D721Med (cell line): ENCODE measurements at places on chromosomes 2 and 18.

DNA sequence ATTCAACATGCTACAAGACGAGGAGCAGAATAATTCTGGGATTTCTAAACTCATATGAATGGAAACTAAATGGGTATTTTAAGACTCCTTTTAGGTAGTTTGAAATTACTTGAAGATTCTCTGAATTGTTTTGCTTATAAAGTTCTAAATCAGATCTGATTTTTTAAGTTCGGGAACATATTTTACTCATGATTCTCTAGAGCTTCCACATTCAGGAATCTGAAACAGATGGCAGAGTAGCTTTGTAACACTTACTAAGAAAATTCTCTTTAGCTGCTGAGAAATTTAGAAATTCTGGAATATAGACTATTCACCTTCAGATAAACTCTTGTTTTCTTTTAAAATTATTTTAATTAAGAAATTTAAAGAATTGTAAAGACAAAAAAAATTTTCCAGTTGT is 13.7 kb downstream of the RBBP8 start:
- no peak for DNase-seq

DNA sequence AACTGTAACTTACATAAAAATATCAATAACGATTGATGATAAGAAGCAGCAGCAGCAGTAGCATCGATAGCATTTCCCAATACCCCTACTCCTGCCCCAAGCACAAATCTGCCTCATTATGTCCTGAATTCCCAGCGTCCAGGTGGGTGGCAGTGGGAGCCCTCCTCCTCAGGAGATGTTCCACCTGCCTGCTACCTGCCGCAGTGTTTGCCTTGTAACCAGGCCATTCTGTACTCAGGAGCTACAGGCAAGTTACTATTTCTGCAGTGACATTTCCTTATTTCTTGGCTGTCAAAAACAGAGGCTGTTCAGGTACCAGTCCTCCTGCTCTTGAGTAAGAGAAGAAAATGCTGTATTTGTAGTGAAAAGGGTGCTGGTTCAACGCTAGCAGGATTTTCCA is 236.4 kb downstream of the CNTNAP5 start:
- DNase-seq = no peak

- no peak for DNase-seq
Measured at GRCh38 chr2:178579006-178579405, 98.7 kb downstream of the PLEKHA3 start.

- no peak for DNase-seq
Measured at GRCh38 chr2:240136671-240137292, 677 bp upstream of the COPS9 start.

DNA sequence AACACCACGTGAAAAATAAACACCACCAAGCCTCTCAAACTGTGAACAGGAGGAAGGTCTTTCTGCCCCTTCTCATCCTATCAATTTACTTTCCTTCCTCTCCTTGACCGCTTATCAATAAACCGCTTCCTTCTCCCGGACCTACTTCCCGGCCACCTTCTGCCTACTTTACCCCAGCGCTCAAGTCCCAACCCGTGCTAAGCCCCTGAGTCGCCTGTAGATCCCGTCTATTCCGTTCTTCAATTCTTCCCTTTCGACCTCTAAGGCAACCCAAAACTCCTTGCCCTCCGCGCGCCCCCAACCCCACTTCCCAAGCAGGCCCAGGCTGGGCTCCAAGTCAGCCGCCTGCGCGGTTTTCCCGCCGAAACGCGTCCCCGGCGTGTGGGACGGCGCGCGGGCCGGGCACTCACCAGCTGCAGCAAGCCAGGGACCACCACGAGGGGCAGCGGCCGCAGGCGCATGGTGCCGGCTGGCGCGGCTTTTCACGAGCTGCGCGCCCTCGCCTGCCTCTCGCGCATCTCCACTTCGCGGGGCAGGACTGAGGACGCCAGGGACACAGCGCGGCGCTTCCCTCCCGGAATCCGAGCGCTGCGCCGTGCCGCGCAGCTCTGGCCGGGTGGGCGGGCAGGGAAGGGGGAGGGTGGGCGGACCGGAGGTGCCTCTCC is at the start of gene NXPH2:
Gene NXPH2, minus strand, starts transcription at position 610 of the 665 bp plus-strand sequence. Its CDS starts 149 bp downstream, at position 461.
- peak; percentile 26 for DNase-seq

DNA sequence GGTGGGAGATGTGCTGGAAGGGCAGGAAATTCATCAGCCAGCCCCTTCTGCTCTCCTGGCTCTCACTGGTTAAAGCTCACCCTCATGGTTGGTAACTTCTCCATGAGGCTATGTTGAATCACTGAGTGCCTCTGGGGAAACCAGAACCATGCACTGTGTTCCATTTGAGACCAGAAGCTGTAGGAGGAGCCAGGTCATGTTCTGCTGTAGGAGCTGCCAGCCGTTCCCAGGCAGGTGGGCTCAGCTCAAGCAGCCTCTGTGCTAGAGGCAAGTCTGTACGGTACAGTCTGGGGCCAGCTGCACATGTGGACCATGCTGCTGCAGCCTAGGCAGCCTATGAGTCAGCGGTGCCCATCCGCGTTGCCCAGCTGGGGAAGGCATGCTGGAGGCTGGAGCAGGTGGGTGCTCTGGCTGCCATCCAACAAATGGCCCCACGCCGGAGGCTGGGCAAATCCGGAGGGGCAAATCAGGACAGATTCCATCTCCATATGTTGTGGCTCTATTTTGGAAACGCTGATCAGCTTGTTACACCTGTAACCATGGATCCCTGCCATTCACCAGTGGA is 22.0 kb upstream of the KCNF1 start:
- no peak for DNase-seq

- no peak for DNase-seq
Measured at GRCh38 chr2:181988154-181988924, 2.7 kb downstream of the PPP1R1C start.

GRCh38 chr2:117717072-117717471 is 97.4 kb upstream of the DDX18 start:
- no peak for DNase-seq

DNA sequence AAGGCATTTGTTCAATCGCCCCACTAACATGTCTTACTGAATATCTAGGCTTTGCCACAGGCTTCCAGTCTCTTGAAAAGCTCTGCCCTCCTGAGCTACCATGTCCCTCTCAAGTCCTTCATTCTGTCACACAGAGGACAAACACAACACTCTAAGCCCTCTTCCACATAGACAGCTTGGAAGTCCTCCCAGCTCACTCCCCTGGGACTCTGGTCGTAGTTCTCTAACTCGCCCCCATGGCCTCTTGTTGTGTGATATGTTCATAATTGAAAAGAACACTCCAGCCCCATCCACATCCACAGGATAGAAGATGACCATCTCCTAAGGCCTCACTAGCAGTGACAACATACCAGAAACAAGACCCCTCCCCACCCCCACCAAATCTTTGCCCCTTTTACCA is 37.9 kb downstream of the BUB1 start:
- DNase-seq = no peak

- DNase-seq = no peak
Measured at GRCh38 chr2:6806604-6807003, 59.1 kb downstream of the CMPK2 start.

- DNase-seq = no peak
Measured at GRCh38 chr18:68847219-68847837, 49.4 kb downstream of the CCDC102B start.

DNA sequence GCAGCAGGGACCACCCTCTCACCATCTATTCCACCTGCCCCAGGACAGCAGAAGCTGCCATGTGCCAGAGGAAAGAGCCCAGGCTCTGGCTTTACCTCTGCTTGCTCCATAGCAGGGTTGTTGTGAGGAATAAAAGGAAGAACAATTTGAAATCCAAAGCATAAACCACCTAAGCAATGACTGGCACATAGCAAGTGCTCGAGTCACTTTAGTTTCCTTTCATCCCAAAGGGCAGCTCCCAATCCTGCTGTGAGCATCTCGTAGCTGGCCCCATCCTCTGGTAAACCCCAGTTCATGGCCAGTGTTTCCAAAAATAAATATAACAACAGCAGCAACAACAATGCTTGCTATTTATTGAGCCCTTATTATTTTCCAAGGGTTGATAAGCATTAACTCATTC is 923.5 kb downstream of the EPHA4 start:
- DNase-seq = no peak

DNA sequence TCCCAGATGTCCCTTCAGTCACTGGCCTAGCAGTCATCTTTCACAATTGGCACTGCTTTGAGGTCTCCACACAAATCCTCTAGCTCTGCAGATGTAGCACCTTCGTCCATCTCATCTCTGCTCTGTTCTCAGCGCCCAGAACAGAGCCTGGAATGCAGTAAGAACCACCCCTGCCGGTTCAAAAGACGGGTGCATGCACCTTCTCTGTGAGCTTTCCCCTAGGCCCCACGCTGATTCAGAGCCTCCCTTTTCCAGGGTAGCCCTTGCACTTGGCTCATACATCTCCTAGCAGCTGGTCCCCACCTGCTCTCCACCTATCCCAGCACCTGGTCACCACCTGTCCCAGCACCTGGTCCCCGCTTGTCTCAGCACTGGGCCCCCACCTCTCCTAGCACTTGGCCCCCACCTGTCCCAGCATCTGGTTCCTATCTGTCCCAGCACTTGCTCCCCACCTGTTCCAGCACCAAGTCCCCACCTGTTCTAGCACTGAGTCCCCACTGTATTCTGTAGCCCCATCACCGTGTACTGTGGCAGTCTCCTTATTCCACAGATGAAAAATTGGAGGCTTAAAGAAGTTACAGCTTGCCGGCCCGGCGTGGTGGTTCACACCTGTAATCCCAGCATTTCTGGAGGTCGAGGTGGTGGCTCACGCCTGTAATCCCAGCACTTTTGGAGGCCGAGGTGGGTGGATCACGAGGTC is 4.7 kb upstream of the KCNF1 start:
- no peak for DNase-seq

- no peak for DNase-seq
Measured at GRCh38 chr18:53070788-53071187, 730.8 kb downstream of the DCC start.

DNA sequence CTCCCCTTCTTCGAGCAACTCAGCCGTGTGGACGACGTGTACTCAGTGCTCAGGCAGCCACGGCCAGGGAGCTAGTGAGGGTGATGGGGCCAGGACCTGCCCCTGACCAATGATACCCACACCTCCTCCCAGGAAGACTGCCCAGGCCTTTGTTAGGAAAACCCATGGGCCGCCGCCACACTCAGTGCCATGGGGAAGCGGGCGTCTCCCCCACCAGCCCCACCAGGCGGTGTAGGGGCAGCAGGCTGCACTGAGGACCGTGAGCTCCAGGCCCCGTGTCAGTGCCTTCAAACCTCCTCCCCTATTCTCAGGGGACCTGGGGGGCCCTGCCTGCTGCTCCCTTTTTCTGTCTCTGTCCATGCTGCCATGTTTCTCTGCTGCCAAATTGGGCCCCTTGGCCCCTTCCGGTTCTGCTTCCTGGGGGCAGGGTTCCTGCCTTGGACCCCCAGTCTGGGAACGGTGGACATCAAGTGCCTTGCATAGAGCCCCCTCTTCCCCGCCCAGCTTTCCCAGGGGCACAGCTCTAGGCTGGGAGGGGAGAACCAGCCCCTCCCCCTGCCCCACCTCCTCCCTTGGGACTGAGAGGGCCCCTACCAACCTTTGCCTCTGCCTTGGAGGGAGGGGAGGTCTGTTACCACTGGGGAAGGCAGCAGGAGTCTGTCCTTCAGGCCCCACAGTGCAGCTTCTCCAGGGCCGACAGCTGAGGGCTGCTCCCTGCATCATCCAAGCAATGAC is 4.8 kb downstream of the CTDSP1 start:
- no peak for DNase-seq

DNA sequence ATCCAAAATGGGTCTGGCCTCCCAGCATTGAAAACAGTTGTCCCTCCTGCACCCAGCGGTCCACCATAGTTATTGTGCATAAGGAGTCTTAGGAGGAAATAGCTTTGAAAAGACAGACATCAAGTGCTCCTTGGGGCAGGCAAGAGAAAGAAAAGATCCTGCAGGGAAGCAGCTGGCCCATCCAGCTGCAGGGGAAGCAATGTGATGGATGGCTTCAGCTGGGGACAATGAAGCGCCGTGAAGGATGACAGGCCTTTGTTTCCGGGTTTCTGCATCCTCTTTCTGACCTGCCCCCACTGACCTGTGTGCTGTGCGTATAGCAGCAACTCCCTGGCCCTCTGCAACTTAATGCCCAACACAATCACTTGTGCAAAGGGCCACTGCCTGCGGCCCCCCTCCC is 142.9 kb upstream of the NCKAP5 start:
- no peak for DNase-seq

DNA sequence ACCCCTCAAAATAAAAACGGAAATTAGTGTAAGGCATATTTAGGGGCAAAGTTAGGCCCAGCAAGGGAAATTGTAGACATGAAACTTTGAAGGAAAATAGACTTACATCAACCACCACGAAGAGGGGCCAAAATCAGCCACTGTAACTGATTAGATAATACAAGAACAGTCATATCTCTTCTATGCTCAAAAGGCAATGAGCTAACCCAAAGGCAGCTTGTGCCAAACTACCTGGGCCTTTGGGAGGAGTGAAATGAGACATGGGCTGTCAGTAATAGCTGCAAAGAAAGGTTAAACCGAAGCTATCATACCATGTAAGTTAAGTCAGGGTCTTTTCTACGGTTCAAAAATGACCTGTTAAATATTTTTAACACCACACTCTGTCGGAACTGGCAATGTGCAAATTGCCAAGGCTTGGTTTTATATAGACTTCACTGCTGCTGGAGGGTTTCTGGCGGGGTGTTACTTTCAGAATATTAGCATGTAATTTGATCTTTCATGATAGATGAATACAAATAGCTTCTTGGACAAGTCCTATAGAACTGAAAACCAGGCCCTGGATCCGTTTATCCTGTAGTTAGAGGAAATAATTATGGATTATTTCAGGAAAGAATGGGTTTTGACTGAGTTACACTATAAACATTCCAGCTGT is 69.6 kb downstream of the ACVR1 start:
- DNase-seq = no peak

DNA sequence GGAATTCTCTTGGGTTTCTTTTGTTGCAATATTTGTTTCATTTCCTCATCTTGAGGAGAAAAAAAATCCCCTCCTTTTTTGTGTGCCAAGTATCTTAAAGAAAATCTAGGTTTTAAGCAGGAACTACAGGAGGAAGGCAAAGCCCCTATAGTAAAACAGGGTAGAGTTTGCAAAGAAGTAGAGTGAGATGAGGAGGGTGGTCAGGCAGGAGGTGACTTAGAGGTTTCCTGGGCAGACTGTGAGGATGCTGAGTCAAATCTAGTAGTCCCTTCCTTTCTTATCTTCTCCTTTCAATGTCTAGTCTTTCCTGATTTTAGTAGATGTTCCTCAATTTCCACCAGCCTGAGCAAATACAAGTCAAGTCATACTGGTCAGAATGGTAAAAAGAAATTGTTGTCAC is 222.5 kb downstream of the PMAIP1 start:
- no peak for DNase-seq

- no peak for DNase-seq
Measured at GRCh38 chr18:41967680-41968079, 12.6 kb downstream of the PIK3C3 start.

DNA sequence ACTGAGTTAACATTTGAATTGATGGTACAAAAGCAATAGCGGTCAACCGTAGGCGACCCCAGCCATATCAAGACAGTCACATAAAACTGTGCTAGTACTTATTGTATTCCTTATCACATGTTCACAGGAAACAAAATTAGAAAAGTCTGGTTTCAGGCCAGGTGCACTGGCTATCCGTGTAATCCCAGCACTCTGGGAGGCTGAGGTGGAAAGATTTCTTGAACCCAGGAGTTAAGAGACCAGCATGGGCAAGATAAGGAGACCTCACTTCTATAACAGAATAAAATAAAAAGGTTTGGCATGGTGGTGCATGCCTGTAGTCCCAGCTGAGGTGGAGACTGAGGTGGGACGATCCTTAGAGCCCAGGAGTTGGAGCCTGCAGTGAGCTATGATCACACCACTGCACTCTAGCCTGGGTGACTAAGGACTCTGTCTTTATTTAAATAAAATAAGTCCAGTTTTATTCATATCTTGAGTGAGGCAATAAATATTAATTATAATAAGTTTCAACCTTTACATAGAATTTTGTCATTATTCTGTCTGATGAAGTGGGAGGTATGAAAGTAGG is 84.1 kb upstream of the RGPD4 start:
- DNase-seq = no peak
